GOT3 (cell line): ENCODE measurements at places on chromosomes 12 and 14.

DNA sequence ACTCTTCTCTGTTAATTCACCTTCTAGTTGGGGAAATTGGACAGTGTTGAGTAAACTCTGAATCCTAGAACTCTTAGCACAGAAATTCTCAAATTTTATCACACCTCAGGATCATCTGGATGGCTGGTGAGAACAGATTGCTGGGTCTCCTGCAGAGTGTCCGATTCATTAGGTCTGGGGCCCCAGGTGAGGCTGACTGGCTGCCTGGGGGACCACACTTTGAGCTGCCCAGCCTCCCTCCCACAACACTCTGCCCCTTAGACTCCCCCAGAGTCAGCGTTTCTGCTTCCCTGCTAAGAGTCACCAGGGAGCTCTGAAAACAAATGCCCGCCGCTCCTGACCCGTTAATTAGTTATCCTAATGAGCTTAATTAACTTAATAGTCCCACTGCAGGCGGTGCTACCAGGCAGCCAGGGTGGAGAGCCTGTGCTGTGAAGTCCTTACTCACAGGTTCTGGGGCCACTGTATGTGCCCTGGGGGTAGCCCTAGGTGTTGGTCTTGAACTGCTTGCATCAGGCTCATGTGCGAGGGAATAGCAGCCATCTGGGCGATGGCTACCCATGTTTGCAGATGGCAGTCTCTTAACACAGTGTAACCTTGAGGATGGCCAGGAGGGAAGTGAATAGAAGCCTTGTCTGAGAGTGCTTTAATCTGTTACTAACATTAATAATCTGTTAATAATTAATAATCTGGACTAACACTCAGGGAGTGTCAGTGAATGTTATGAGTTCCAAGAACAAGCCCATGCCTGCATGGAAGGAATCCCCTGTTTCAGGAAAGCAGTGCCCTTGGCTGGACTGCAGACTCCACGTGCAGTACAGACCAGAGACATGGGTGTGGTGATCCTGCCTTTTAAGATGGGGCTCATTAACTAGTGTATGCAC lies 35.6 kb downstream of the AACS start:
- DNase-seq, result no peak

GRCh38 chr12:29148596-29148910 lies 525 bp upstream of the FAR2 start:
- no peak for DNase-seq

DNA sequence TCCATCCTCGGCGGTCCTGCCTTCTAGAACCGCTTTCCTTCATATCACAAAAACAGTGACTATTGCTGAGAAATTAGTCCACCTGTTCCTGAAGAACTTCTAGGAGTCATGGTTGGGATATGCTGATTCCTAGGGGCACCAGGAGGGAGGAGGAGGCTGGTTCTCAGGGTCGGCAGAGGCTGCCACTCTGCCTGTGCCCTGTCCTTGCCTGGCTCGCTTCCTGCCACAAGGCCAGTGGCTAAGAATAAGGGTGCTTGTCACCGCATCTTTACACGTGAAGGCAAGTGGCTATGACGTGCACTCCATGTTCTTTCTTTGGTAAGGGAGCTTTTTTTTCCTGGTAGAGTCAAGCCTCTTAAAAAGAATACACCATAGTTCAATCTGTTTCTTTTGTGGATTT lies 18.7 kb upstream of the DGLUCY start:
- no peak for DNase-seq

DNA sequence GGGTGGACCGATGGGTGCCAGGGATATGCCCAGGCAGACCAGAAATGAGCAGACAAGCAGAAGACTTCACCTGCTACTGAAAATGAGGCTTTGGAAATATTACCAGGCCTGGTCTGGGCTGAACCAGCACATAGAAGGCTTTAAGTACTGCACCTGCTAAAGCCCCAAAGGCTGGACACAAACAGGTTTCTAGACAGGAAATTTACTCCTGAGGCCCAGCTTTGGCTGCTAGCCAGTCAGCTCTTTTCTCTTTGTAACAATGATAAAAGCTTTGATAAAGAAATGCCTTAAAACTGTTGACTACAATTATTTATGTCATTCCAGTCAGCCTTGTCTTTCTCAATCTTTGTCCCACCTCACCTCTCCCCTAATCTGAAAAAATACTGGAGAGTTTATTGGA lies 228.9 kb upstream of the EGLN3 start:
- DNase-seq, result no peak

DNA sequence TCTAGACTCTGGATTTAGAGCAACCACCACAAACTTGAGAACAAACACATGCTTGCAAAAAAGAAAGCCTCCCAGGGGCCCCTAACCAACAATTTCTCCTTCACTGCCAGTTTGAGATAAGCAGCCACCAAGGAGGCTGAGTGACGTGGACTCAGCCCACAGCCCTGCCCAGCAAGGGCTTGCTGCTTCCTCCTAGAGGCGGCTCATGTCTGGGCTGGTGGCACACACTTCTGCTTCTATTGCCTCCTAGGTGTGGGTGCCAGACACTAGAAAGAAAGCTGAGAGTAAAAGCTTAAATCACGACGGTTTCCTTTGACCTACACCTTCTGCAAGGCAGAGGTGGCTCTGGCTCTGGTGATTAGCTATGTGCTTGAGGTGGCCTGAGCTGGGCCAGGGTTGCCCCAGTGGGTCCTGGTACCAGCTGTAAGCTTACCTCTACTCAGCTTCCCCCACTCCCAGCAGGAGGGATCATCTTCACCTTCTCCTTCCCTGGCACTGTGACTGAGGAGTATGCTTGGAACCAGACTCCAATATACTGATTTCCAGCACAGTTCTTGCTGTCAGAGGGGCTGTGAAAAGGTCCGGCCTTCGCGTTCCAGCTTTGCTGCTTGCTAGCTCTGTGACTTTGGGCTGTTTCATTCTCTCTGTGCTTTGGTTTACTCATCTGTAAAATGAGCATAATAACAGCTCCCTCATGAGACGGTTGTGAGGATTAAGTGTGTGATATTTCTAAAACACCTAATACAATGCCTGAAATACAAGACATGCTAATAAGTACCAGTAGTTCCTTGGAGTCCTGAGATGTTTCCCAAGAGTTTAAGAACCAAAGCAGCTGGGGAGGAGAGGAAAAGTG lies 89.7 kb upstream of the PARP11 start:
- no peak for DNase-seq

DNA sequence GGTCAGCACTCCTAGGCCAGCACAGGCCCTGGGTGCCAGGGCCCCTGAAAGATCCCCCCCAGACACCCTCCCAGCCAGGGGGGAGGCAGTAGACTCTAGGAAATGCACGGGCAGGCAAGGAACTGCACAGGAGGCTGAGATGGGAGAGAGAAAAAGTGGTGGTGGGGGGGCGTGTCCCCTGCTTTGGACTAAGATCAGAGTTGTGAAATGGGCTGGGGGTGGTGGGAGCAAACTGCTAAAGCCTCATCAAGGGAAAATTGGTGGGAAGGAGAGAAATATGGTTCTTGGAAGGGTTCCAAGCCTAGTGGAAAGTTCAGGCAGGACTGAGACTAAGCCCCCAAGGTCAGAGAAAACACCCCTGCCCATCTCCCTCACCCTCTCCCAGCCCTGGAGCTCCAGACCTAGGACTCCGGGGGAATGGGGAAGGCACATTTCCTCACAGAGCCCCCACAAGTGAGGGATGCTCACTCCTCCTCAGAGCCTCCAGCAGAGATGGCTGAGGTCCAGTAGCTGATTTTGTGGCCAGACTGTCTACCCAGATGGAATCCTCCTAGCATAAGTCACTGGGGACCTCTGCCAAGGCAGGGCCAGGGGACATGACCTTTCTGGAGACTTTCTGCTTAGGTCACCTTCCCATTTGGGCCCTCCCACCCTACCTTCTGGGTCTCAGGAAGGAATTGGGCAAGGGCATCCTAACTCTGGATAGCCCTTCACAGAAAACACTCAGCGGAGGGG lies 29.8 kb downstream of the FIGNL2 start:
- DNase-seq, result no peak

DNA sequence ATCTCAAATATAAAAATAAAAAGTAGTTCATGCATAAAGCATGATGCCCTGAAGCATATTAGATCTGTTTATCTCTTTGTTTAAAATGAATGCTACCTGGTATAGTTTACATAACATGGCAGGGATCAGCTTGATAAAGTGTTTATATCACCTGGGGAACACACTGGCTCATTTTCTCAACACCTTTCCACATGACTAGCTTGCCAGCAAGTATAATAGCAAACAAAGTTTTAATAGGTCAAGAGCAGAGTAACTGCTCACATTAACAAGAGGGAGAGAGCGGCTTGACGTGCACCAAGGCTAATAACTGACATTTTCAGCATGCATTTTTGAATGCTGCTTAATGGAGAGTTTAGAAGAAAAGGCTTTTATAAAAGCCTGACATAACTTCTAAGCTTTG lies 246.4 kb downstream of the EGLN3 start:
- DNase-seq, result no peak

DNA sequence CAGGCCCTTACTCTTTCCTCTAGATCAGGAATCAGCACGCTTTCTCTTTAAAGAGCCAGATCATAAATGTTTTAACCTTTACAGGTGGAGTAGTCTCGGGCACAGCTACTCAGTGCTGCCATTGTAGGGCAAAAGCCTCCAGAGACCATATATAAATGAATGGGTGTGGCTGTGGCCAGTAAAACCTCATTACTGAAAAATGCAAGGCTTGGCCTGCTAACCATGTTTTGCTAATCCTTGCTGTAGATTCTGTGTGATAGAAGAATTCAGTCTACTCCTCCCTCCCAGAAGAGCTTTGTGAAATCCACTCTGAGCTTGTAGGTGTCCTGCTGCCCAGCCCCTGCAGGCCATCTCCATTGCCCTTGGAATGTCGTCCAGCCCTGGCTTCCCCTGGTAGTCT lies 58.1 kb downstream of the HSP90AA1 start:
- DNase-seq, result no peak
